Lung (tissue), 17 donors: ENCODE measurements at places on chromosomes 3 and 15. TPM values are rescaled to one million over a fixed set of nuclear protein-coding genes. Genes with fewer than 3 reads are reported as not detected.

The XCR1 gene
- polyA plus RNA-seq: 0.04 TPM

- no peak for DNase-seq
These were observed 5.3 kb upstream of the KIF7 start for GRCh38 chr15:89660556-89660955.

- no peak for DNase-seq
These were observed 1.1 kb downstream of the TFDP2 start for GRCh38 chr3:142148044-142148791.

- peak; percentile 1 for DNase-seq
These were observed 857.9 kb upstream of the CADM2 start for GRCh38 chr3:84100861-84101260.

GRCh38 chr3:27993051-27993450 is 248.4 kb upstream of the CMC1 start:
- no peak for DNase-seq

GRCh38 chr3:4837374-4837930 is 141.8 kb upstream of the BHLHE40 start:
- DNase-seq: no peak

The NME9 gene
- 5.0 TPM for polyA plus RNA-seq

The SPINT1 gene
- 47.1 TPM for polyA plus RNA-seq

The SEMA3B gene
- polyA plus RNA-seq: 39.6 TPM

DNA sequence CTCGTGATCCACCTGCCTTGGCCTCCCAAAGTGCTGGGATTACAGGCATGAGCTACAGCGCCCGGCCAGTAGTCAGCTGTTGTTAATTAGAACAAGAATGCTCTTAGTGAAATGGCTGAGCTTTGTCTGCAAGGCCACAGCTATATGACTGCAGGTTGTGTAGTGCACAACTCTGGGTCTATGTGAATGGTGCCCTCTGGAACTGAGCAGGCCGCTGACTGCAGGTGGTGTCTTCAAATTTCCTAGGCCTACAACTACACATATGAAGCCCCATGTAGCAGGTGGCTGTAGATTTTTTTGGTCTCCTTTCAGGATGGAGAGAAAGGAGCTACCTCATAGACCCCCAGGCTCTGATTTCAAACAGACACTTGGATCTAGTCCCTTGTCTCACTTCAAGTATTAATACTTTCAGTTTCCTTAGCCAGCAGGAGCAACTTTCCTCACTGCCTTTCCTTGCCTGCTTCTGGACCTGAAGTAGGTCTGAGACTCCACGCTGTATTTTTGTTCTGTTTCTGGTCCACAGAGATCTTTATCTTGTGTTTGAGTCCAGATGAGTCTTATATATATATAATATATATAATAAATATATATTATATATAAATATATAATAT is 86.9 kb downstream of the C3orf80 start:
- DNase-seq: no peak

The TMCO5A gene
- polyA plus RNA-seq: 0.07 TPM

GRCh38 chr3:181009225-181009624 is 19.7 kb upstream of the DNAJC19 start:
- DNase-seq: no peak

DNA sequence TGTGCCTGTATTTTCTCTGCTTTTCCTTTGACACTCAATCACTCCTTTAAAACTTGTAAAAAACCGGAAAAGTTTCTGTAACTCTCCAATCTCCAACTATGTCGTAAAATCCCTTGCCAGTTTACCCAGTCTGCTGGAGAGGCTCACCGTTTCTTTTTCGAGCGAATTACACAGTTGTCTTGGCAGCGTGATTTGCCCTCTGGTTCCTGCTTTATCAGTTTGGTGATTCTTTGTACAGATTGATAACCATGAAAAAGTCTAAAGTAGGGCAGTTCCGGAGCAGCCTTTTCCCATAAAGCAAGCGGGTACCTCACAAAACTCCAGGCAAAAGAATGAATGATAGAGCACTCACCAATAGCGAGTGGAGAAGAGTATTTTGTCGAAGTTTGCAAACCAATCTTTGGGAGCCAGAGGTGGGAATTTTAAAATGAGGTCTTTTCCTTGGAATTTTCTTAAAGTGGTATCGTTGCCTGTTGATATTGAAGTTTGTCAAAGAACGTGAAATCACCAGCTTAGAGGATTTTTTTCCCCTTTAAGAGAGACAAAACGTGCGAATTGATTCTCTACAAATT is at the start of gene TTC23:
TTC23 (minus strand) TSS at position 312 of the 572 bp plus-strand sequence. CDS start 20,869 bp downstream, outside the sequence.
- peak; percentile 56 for DNase-seq

The GP5 gene
- 0.06 TPM for polyA plus RNA-seq

The KLHL40 gene
- not detected for polyA plus RNA-seq

DNA sequence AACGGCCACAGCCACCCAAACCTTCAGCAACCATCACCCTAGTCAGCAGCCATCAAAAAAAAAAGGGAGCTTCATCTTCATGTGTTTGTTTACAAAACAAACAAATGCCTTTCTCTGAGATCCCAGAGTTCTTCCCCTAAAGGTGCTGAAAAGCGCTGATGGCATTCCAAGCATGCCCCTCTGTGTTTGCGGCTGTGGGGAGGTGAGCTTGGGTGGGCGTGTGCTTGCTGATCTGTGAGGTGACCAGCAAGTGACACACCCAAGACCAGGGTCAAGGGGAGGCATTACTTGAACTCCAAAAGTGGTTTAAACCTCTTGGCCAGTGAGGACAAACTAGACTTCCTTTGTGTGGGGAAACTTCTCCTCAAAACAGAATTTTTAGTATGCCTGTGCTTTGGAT is 81.5 kb downstream of the DHX36 start:
- DNase-seq: no peak

The VPS8 gene
- polyA plus RNA-seq: 22.2 TPM

GRCh38 chr3:174251681-174252080 is 607.5 kb upstream of the NAALADL2 start:
- DNase-seq: peak; percentile 84

- DNase-seq: peak; percentile 86
These were observed 3.6 kb downstream of the GALNT15 start for GRCh38 chr3:16177962-16178627.

- no peak for DNase-seq
These were observed 908.8 kb downstream of the SQOR start for GRCh38 chr15:46543626-46544025.

GRCh38 chr3:195250473-195251251 is 20.3 kb downstream of the XXYLT1 start:
- no peak for DNase-seq

DNA sequence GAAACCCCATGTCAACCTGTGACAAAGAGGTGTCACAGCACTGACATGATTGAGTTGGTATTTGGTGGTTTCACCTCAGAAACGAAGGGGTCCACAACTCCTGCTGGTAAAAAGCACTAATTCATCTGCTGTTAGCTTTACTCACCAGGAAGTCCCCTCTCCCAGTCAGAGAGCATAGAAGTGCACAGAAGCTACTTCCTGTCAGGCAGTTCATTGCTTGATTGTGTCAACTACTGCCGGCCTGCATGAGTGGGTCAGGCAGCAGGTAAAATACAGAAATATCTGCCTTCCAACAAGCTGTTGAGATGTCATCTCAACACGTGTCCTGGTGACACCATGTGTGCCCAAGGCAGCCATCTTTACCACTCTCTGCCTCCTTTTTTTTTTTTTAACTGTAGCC is 596.6 kb upstream of the NR2F2 start:
- DNase-seq: no peak

DNA sequence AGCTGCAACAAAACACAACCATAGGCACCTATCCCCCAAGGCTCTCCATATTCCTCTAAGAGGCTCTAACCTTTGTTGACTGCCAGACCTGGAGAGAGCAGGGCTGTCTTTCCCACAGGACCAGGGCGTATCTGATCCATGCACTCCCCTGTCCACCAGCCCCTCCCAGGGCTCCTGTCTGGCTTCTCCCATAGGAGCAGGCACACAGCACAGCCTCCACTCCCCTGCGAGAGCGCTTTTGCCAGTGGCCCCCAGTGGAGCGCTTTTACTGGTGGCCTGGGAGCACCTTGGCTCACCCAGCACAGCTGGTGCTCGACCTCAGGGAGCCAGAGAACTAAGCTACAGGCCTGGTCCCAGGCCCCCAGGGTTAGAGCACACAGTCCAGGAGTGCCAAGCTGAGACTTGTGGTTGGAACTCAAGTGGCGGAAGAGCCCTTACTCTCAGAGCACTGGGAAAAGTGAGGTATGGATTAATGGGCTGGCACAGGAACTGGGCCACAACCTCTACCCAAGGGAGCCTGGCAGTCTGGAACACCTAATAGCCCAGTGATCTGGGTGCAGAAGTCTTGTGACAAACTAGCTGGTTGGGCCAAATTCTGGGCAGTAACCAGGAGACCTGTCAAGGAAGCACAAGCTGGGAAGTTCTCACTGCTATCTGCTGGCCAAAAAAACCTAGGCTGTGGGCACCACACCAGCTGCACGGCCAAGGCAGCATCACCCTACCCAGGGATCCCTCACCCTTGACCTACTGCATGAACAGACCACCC is 79.6 kb downstream of the PPP2R3A start:
- DNase-seq: no peak

DNA sequence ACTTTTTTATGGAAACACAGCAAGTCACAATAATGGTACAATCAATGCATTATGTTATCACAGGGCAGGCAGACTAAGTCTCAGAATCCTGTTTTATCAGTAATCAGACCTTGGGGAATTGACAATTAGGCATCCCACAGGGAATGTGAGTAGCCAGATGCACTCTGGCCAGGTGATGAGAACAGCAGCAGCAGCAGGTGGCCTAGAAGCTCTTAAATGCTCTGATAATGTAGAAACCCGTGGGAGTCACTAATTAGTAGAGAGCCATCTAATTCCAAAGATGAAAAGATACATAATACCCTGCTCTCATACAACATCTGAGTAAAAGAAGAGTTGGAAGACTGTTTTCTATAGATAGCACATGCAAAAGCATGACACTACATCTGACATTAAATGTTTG is 12.6 kb downstream of the CEP152 start:
- DNase-seq: no peak

DNA sequence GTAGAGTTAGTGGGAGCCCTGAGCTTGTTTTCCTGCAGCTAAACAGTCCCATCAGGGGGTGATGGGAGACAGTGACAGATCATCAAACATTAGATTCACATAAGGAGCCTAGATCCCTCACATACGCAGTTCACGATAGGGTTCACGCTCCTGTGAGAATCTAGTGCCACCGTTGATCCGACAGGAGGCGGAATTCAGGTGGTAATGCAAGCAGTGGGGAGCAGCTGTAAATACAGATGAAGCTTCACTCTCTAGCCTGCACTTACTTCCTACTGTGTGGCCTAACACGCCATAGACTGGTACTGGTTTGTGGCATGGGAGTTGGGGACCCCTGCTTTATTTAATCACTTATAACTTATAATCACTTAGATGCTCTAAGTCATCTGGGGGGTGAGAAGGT is 179.1 kb downstream of the AKAP13 start:
- DNase-seq: no peak

DNA sequence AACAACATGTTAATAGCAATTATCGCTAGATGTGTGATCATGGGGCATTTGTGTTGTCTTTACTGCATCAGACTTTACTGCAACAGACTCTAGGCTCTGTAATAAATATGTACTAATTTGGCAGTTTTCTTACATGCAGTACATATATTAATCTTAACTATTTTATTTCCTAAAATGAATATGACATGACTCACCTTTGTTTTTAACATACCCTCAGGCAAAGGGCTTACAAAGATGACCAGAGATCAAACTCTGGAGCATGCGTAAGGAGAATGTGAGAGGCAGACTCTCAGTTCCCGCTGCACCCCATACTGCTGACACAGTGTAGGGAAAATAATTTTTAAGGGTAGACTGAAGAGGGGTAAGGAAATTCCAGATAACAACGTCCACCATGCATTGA is 7.2 kb upstream of the FAM174B start:
- no peak for DNase-seq

- DNase-seq: no peak
These were observed 82.1 kb downstream of the IL5RA start for GRCh38 chr3:3027976-3028567.

The SGO1 gene
- 0.67 TPM for polyA plus RNA-seq

DNA sequence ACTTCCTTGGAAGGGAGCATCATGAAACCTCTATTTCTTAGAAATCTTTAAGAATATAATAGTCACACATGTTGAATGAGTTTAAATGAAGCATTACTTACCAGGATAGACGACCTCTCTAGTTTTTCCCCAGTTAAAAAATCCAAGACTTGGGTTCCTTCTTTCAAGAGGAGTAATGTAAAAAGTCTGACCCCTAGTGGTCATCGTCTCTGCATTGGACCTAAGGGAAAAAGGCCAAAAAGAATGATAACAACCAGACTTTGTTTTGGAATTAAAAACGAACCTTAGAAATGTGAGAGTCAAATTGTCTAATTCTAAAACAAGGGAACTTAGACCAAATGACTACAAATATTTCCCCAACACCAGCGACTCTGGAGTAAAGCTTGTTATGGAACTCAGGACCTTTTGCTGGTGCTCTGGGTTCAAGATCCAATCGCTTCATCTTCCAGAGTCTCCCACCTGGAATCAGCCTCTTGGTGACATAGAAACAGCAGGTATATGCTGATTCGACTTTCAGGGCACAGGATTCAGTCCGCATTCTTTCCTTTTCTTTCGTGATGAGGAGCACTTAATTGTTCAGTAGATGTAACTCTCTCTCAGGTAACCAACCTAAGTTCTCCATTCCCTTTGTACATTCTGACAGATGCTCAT is 214.8 kb upstream of the TPRG1 start:
- DNase-seq: no peak

The KBTBD12 gene
- polyA plus RNA-seq: 0.29 TPM

The ISLR gene
- 13.8 TPM for polyA plus RNA-seq

DNA sequence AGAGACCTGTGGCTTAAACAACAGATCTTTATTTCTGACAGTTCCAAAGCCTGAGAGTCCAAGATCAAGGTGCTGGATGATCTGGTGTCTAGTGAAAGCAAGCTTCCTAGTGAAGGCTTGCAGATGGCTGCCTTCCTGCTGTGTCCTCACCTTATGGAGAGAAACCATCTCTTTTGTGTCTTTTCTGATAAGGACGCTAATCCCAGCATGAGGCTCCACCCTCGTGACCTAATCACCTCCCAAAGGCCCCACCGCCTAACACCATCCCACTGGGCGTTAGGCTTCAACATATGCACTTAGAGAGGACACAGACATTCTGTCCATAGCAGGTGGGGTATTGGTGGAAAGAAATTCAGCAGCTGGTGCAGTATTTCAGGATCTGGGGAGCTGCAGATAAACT is 19.8 kb upstream of the LYSMD4 start:
- DNase-seq: no peak

The SYNM gene
- 5.3 TPM for polyA plus RNA-seq

DNA sequence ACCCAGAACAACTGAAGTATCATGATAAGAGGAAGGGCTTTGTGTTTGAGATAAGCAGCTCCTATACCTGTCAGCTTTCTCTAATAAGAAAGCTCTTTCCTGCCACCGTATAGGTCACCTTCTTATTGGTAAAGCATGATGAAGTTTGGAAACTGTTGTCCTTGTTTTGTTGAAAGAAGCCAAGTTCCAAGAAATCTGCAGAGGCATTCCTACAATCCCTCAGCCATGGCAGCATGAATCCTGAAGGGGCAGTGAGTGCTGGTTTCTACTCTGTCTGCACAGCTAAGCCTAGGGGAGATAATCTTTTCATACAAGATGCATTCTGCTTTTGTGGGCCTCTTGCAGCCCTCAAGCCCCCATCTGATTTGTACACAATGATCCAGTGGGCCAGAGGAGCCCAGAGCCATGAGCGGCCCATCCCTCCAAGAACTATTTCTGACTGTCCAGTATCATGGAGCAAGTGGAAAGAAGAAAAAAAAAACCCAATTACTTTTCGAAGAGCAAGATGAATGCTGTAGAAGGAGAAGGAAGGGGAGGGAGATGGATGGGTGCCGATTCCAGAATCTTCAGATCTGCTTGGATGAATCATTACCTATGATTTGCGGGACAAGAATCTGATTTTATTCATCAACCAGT is 1.9 kb upstream of the THBS1 start:
- no peak for DNase-seq

GRCh38 chr3:81164806-81165205 is 596.6 kb downstream of the GBE1 start:
- no peak for DNase-seq
